Endothelial cell of coronary artery (primary cell): ENCODE measurements at places on chromosomes 5 and 9. TPM values are rescaled to one million over a fixed set of nuclear protein-coding genes. Genes with fewer than 3 reads are reported as not detected.

Gene C5orf63
- total RNA-seq, result 0.63 and 3.0 TPM in 2 replicates

Gene PCDHA1
- under 0.01 TPM in 1 of 2 replicates, not detected in the other for total RNA-seq

Gene PHF24
- not detected in 2 replicates for total RNA-seq

Gene PROB1
- total RNA-seq, result 0.72 and 1.2 TPM in 2 replicates

Gene CDHR2
- not detected in 2 replicates for total RNA-seq

Gene CPLANE1
- total RNA-seq, result 11.0 and 18.4 TPM in 2 replicates

Gene FOXD4L6
- total RNA-seq, result under 0.01 TPM in 1 of 2 replicates, not detected in the other

Gene PCDHB15
- 0.90 and 1.7 TPM in 2 replicates for total RNA-seq

Gene GPR107
- total RNA-seq, result 19.7 and 39.2 TPM in 2 replicates

Gene NLN
- total RNA-seq, result 35.7 and 38.0 TPM in 2 replicates

Gene SLC9A3
- 0.45 and 0.66 TPM in 2 replicates for total RNA-seq

Gene ASPN
- 1.8 TPM in 1 of 2 replicates, not detected in the other for total RNA-seq

Gene SPATA6L
- total RNA-seq, result 0.47 and 1.3 TPM in 2 replicates

Gene CD14
- total RNA-seq, result 0.09 and 2.2 TPM in 2 replicates

Gene TLR4
- total RNA-seq, result 43.6 and 92.9 TPM in 2 replicates

Gene GPX3
- 3.8 and 5.1 TPM in 2 replicates for total RNA-seq

Gene GABRA6
- not detected in 2 replicates for total RNA-seq
